ENCODE measurements at places on chromosomes 12 and 14. TPM values are rescaled to one million over a fixed set of nuclear protein-coding genes. Genes with fewer than 3 reads are reported as not detected.

The STXBP6 gene
- polyA plus RNA-seq, result 0.61 TPM

The KLRC2 gene
- 0.76 TPM for polyA plus RNA-seq

The GPX2 gene
- polyA plus RNA-seq, result 0.29 TPM

The NGB gene
- not detected for polyA plus RNA-seq

The KLRK1 gene
- polyA plus RNA-seq, result 611 TPM

The SLC7A8 gene
- 10.9 TPM for polyA plus RNA-seq

The EML5 gene
- polyA plus RNA-seq, result 1.1 TPM

- H3K4me1 ChIP-seq, result no peaks in the 10 kb centered on the region
- no peak overlapping the region for H3K27ac ChIP-seq
- no peaks in the 10 kb centered on the region for H3K36me3 ChIP-seq
- peaks cover 2% of the 10 kb centered on the region for H3K27me3 ChIP-seq
- no peak for DNase-seq
- no peak overlapping the region for H3K4me3 ChIP-seq
Measured at GRCh38 chr14:54784657-54785056, 118.0 kb downstream of the GCH1 start.

DNA sequence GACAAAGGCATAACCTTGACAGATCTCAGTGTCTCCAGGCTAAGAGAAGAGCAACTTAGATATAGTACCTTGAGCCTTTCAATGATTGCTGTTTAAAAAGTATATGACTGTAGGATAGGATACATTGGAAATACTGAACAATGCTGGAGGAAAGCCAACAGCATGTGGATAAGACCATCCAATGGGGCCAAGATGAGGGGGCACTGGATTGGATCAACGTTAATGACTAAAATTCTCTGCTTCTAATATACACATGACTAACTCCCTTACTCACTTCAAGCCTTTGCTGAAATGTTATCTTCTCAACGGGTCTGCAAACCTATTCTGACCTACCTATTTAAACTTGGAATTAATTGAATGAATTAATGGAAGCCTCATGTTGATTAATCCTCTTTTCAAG lies 354.9 kb downstream of the RAD51B start:
- no peak overlapping the region for H3K27ac ChIP-seq
- H3K4me1 ChIP-seq, result no peaks in the 10 kb centered on the region
- no peaks in the 10 kb centered on the region for H3K27me3 ChIP-seq
- no peak for DNase-seq
- H3K36me3 ChIP-seq, result peaks cover 5% of the 10 kb centered on the region

- DNase-seq, result no peak
- H3K4me1 ChIP-seq, result peaks cover 29% of the 10 kb centered on the region
- H3K27me3 ChIP-seq, result no peaks in the 10 kb centered on the region
- peak overlapping the region; percentile 79 for H3K27ac ChIP-seq
- peaks cover 2% of the 10 kb centered on the region for H3K36me3 ChIP-seq
Measured at GRCh38 chr12:107441665-107442300, 243.8 kb upstream of the PWP1 start.

DNA sequence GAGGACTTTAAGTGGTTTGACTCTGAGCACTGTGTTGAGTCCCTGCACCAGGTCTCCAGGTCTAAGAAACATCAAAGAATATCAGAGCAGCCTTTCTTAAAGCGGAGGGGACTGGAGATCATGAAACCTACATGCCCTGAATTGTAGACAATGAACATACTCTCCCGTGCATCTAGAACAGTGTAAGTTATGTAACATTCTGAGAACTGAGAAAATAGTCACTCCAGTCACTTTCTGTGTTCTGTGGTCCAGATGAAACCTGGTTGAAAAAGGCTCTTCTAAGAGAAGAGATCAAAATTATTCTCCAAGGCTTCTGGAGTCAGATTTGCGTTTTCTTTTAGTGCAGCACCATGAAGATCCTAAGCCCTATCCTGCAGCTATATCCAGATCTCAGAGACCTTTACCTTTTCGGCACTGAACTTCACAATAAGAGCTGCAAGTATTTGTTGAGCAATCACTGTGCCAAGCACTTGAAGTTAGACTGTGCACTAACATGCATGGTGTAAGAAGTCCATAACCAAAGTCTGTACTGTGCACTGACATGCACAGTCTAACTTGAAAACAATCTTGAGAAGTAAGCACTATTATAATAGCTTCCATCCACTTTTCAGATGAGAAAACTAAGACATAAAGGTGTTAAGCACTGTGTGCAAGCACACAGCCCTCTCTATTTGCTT lies 65.6 kb upstream of the TMEM263 start:
- H3K4me1 ChIP-seq, result no peaks in the 10 kb centered on the region
- H3K4me3 ChIP-seq, result no peak overlapping the region
- H3K27ac ChIP-seq, result no peak overlapping the region
- H3K36me3 ChIP-seq, result peaks cover 5% of the 10 kb centered on the region

DNA sequence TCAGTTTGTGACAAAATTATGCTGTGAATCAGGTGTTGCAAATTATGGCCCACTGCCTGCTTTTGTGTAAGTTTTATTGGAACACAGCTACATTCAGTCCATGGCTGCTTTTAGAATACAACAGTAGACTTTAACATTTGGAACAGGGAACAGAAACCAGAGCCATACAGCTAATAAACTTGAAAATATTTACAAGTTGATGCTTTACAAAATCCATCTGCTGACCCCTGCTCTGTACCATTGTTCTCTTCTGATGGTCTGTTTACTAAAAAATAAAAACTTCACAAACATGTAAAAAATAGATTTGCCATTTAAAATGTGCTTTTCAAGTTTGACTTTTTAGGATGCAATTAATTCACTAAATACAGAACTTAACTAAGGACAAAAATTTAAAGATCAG lies 20.8 kb downstream of the PSMA3 start:
- H3K4me3 ChIP-seq, result no peak overlapping the region
- DNase-seq, result no peak
- peaks cover 84% of the 10 kb centered on the region for H3K36me3 ChIP-seq
- peaks cover 13% of the 10 kb centered on the region for H3K4me1 ChIP-seq
- H3K27ac ChIP-seq, result peak overlapping the region; percentile 13
- no peaks in the 10 kb centered on the region for H3K27me3 ChIP-seq

- no peaks in the 10 kb centered on the region for H3K36me3 ChIP-seq
- peak overlapping the region; percentile 97 for H3K27ac ChIP-seq
- peaks cover 53% of the 10 kb centered on the region for H3K4me1 ChIP-seq
- peak overlapping the region; percentile 72 for H3K4me3 ChIP-seq
- no peaks in the 10 kb centered on the region for H3K27me3 ChIP-seq
Measured at GRCh38 chr14:74941676-74942097, 13.7 kb downstream of the PGF start.

DNA sequence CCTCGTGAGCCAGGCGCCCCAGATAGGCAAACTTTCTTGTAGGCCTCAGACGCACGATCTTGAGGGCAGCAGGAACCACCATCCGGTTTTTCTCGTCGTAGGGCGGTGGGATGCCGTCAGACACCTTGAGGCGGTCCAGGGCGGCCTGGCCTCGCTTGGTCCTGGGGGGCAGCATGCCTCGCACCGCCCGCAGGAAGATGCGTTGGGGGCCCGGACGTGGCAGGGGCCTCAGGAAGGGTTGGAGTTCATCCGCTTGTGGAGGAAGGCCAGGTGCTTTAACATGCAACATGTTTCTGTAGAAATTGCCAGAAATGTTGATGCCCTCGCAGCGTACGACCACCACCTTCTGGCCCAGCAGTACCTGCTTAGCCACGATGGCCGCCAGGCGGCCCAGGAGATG lies 5.5 kb upstream of the TSPAN9 start:
- no peaks in the 10 kb centered on the region for H3K4me1 ChIP-seq
- DNase-seq, result no peak
- no peak overlapping the region for H3K27ac ChIP-seq

DNA sequence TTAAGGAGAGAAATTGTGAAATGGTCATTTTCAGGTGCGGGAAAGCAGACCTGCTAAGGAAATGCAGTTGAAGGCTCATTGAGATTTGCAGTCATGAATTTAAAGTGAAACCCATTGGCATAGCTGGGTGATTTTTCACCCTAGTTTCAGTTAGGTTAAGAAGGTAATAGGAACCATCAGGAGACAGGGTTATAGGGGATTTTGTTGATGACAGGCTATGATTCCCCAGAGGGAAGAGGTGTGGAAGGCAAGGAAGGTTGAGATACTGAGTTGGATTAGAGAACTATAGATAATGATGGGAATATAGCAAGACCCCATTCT lies 22.7 kb upstream of the BMAL2 start:
- no peak overlapping the region for H3K4me3 ChIP-seq
- H3K27me3 ChIP-seq, result no peaks in the 10 kb centered on the region
- peaks cover 32% of the 10 kb centered on the region for H3K36me3 ChIP-seq
- no peak overlapping the region for H3K27ac ChIP-seq

- H3K4me3 ChIP-seq, result no peak overlapping the region
- H3K27me3 ChIP-seq, result no peaks in the 10 kb centered on the region
- H3K4me1 ChIP-seq, result no peaks in the 10 kb centered on the region
- H3K27ac ChIP-seq, result no peak overlapping the region
- no peaks in the 10 kb centered on the region for H3K36me3 ChIP-seq
Measured at GRCh38 chr14:46499521-46499920, 152.1 kb downstream of the RPL10L start.

DNA sequence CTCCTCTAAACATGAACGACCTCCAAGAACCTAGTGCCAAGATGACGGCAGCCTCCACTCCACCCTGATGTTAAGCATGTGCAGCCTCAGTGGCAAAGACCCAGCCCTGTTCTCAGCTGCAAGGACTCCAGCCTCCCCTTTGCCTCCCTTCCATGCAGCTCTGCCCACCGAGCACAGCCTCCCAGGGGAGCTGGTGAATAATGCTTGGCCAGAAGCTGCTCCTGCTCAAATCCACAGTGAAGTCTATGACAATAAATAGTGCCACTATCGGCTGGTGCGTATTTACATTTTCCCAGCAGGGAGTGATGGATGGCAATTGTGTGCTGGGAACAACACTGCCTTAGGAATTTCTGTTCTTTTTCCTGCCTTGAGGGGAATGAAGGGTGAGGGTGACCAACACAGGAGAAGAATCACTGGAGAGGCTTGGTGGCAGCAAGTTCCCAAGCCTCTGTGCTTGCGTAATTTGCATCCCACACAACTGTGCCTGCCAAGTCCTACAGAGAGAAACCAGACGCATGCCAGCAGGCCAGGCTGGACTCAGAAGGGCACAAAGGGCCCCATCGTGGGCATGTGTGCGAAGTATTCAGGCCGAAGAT lies 29.9 kb upstream of the TC2N start:
- H3K27ac ChIP-seq, result no peak overlapping the region
- no peak for DNase-seq
- no peaks in the 10 kb centered on the region for H3K36me3 ChIP-seq
- no peaks in the 10 kb centered on the region for H3K27me3 ChIP-seq
- no peak overlapping the region for H3K4me3 ChIP-seq
- peaks cover 48% of the 10 kb centered on the region for H3K4me1 ChIP-seq

DNA sequence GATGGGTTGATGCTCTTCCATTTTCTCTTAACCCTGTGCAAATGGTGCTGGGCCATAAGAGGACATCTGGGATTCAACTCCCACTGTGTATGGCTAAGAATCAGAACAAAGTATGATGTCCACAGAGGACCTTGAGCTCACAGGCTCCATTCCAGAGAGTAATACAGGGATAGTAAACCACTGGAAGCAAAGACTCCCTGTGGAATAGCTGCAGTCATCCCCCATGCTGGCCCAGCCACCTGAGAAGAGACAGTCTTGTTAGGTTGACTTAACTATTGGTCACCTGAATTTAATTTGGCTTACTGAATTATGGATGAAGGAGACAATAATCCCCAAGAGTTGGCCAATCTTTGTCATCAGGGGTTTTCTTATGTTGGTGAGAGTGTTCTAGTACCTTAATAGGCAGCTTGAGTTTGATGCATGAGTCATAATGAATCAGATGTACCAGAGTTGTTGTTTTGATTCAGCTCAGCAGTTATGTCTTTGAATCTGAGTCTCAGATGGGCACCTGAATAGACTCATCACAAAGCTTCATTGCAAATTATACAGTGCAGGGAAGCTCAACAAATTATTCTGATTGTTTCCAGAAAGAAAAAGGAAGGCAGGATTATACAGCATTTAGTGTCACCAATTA lies 122.7 kb downstream of the SSPN start:
- peaks cover 2% of the 10 kb centered on the region for H3K36me3 ChIP-seq
- peaks cover 13% of the 10 kb centered on the region for H3K4me1 ChIP-seq
- no peak overlapping the region for H3K4me3 ChIP-seq
- H3K27me3 ChIP-seq, result peaks cover 13% of the 10 kb centered on the region

- no peak overlapping the region for H3K27ac ChIP-seq
- H3K4me3 ChIP-seq, result no peak overlapping the region
- peaks cover 9% of the 10 kb centered on the region for H3K27me3 ChIP-seq
Measured at GRCh38 chr12:96578526-96579125, 89.2 kb downstream of the CFAP54 start.

GRCh38 chr12:64716839-64717455 lies 42.3 kb downstream of the GNS start:
- H3K4me1 ChIP-seq, result peaks cover 38% of the 10 kb centered on the region
- peaks cover 52% of the 10 kb centered on the region for H3K36me3 ChIP-seq
- peak overlapping the region; percentile 76 for H3K27ac ChIP-seq
- no peak overlapping the region for H3K4me3 ChIP-seq

- no peak overlapping the region for H3K27ac ChIP-seq
- peaks cover 2% of the 10 kb centered on the region for H3K4me1 ChIP-seq
- no peaks in the 10 kb centered on the region for H3K36me3 ChIP-seq
- DNase-seq, result no peak
- peaks cover 3% of the 10 kb centered on the region for H3K27me3 ChIP-seq
Measured at GRCh38 chr12:25725931-25726330, 172.8 kb upstream of the LMNTD1 start.

GRCh38 chr12:12364787-12365445 lies 8.0 kb downstream of the BORCS5 start:
- DNase-seq, result no peak
- no peak overlapping the region for H3K4me3 ChIP-seq
- H3K4me1 ChIP-seq, result peaks cover 59% of the 10 kb centered on the region
- no peaks in the 10 kb centered on the region for H3K27me3 ChIP-seq
- H3K27ac ChIP-seq, result no peak overlapping the region

DNA sequence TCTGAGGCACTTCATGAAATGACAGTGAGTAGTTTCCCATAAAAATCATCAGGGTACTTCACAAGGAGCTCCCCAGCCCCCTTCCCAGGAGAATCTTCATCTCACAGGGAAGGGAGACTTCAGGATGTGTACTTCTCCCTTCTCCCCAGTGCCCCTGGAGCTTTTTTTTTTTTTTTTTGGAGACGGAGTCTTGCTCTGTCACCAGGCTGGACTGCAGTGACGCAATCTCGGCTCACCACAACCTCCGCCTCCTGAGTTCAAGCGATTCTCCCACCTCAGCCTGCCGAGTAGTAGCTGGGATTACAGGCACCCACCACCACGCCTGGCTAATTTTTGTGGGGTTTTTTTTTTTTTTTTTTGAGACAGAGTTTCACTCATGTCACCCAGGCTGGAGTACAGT lies 10.4 kb downstream of the ITPK1 start:
- DNase-seq, result no peak
- H3K4me1 ChIP-seq, result peaks cover 25% of the 10 kb centered on the region

Measured in naive thymus-derived CD8-positive, alpha-beta T cell (primary cell).